ENCODE measurements at places on chromosomes 13 and 19.
A peak's percentile ranks its signal among the peaks of the same experiment; 100 is the strongest.

DNA sequence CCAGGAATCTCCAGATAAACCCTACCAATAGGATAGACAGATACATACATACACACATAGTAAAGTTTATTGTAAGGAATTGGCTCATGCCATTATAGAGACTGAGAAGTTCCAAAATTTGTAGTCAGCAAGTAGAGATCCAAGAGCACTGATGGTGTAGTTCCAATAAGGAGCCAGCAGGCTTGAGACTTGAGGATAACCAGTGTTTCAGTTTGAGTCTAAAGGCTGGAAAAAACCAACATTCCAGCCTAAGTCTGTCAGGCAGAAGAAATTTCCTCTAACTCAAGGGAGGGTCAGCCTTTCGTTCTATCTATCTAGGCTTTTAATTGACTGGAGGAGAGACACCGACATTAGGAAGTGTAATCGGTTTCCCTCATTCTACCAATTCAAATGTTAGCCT, 110.2 kb upstream of the TSHZ3 start:
- no peak for DNase-seq

GRCh38 chr19:54045771-54046170, 17.9 kb downstream of the VSTM1 start:
- DNase-seq: no peak

- no peak for DNase-seq
Observed at GRCh38 chr13:44030615-44031014, 150.9 kb downstream of the LACC1 start.

DNA sequence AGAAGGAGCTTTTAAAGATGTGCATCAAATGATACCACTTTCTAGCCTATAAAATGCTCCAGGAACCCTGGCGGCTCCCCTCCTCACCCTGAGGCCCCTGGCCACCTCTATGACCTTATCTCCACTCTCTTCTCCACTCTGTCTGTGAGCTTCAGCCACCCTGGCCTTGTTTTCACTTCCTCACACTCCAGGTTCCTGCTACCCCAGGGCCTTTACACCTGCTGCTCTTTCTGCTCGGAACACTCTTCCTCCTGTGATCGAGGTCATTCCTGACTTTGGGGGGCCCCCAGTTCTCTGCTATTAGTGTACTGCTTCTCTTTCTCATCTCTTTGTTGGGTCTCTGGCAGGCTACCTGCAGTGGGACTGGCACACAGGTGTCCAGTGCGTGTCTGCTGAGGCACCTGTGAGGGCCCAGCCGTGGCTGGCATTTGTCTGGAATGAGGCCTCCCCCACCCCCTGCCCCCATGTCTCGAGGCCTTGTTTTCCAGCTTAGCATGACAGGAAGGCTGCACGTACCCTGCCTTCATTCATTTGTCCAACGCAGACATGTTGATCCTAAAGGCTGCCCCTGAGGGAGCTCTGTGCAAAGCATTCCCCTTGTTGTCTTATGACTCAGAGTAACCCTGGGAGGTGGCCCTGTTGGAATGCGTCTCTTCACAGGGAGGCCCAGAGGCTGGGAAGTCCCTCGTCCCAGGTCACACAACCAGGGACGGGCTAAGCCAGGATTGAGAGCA, 2.3 kb downstream of the DDA1 start:
- DNase-seq: no peak

DNA sequence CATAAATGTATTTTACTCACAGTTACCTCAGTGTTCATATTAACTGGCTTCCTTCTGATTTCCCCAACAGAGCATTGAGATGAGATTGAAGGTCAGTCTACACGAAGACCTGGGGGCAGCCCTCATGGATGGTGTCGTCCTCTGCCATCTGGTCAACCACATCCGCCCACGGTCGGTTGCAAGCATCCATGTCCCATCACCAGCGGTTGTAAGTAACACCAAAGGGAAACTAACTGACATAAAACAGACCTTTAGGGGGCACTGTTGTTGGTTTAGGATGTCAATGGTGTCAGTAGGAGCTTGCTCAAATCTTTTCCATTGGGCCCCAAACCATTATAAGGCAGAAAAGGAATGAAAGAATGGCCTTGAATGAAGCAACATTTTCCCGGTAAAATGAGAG, 68.2 kb downstream of the ESD start:
- peak; percentile 3 for DNase-seq

GRCh38 chr19:2255112-2255845, 938 bp downstream of the JSRP1 start:
- no peak for DNase-seq

GRCh38 chr13:109207622-109208021, 578.2 kb downstream of the MYO16 start:
- no peak for DNase-seq

DNA sequence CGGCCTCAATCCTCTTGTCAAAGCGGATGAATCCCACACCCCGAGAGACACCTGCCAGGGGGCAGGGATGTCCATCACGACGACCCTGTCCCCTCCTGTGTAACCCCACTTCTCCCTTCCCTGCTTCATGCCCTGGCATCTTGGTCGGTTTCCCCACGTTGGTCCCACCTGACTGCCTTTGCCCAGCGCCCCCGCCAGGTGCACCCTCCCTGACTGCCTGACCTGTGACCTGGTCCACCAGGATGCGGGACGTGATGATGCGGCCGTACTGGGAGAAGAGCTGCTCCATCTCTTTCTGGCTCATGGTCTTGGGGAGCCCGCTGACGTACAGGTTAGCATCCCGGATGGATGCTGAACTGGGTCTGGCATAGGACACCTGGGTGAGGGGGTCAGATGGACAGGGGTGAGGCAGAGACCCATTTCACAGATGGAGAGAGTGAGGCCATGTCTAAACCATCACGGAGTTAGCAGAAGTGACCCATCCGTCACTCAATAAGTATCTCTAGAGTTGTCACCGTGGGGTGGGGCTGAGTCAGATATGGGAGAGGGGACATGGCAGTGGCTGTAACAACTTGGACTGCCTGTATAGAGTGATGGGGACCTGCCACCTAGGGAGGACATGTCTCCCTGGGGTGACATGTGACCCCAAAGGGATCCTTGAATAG, 22.5 kb downstream of the ELAVL3 start:
- DNase-seq: no peak

DNA sequence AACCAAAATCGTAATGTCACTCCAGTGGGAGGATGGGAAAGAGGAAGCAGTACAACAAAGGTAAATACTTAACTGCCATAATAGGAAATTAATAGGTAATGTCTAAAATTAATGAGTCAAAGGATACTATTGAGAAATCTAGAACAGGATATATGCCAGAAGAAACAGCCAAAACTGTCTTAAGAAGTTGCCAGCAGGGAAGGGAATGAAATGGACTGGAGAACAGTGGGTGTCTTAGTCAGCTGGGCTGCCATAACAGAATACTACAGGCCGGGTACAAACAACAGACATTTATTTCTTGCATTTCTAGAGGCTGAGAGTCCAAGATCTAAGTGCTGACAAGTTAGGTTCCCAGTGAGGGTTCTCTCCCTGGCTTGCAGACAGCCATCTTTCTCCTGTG, 40.3 kb upstream of the IPO5 start:
- no peak for DNase-seq

DNA sequence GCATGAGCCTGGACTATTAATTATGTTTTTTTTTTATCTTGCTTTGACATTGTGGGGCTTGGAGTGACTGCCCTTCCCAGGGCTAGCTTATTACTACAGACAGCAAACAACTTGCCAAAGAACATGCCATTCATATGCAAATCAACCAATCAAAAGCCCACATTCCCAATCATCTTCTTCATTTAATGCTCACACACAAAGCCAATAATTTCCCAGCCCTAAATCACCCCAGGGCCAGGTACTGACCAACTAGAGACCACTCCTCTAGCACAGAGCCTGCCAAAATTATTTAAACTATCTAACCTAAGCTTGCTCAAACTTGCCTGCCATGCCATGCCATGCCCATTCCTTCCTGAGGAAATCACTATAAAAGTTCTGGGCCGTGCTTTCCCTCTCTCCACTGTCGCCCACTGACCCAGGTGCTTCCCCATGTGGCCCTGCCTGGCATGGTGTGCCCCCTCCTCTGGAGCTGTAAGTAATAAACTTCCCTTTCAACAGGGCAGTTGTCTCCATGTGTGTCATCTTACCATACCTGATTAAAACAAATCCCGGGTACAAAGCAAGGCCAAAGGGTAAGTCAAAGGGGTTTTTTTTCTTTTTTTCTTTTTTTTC, 15.7 kb downstream of the PBX4 start:
- DNase-seq: peak; percentile 30

- DNase-seq: no peak
Observed at GRCh38 chr13:45396533-45397095, 21.6 kb downstream of the SLC25A30 start.

- DNase-seq: peak; percentile 74
Observed at GRCh38 chr19:28878862-28879566, 333.9 kb downstream of the UQCRFS1 start.

GRCh38 chr19:28428663-28429348, 784.1 kb downstream of the UQCRFS1 start:
- no peak for DNase-seq

GRCh38 chr19:58356766-58357480, 3.6 kb upstream of the A1BG start:
- no peak for DNase-seq

GRCh38 chr19:16654140-16654539, 5.8 kb downstream of the SMIM7 start:
- no peak for DNase-seq

GRCh38 chr13:92682832-92683517, 543.6 kb upstream of the GPC6 start:
- no peak for DNase-seq

DNA sequence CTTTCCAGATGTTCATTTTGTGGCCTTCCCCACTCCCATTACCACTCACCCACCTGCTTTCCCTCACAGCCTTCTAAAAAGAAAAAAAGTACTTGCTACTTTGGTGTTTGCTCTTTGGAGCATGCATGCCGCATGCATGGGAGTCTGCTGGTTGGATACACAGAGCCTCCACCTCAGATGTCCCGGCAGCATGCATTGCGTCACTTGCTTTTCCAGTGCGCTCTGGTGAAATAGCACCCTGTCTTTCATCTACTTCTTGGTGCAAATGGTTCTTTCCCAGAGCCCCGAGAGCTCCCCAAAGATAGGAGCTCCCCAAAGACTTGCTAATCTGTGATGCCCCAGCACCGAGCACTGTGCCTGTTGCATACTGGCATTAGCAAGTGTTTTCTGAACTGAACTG, 333.2 kb upstream of the ZNF507 start:
- no peak for DNase-seq

DNA sequence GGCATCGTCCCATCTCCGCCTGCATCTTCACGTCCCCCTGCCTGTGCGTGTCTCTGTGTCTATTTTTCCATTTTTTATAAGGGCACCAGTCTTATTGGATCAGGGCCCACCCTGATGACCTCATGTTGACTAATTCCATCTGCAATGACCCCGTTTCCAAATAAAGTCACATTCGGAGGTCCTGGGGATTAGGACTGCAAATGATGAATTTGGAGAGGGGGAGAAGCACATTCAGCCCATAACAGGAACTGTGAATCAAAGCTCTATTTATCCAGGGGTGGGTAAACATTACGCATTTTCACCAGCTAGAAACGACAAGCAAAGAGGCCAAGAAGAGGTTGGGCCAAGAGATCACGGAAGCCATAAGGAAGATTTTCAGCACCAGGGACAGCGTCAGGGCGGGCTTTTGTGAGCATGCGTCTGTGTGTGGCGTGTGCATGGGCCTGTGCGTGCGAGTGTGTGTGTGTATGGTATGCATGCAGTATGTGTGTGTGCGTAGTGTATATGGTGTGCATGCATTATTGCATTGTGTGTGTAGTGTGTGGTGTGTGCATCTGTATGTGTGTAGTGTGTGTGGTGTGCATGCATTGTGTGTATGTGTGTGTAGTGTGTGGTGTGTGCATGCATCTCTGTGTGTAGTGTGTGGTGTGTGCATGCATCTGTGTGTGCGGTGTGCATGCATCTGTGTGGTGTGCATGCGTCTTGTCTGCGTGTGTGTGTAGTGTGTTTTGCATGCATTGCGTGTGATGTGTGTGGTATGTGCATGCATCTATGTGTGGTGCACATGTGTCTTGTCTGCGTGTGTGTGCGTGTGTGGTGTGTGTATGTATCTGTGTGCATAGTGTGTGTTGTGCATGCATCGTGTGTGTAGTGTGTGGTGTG, 19.6 kb downstream of the CELF5 start:
- DNase-seq: no peak

DNA sequence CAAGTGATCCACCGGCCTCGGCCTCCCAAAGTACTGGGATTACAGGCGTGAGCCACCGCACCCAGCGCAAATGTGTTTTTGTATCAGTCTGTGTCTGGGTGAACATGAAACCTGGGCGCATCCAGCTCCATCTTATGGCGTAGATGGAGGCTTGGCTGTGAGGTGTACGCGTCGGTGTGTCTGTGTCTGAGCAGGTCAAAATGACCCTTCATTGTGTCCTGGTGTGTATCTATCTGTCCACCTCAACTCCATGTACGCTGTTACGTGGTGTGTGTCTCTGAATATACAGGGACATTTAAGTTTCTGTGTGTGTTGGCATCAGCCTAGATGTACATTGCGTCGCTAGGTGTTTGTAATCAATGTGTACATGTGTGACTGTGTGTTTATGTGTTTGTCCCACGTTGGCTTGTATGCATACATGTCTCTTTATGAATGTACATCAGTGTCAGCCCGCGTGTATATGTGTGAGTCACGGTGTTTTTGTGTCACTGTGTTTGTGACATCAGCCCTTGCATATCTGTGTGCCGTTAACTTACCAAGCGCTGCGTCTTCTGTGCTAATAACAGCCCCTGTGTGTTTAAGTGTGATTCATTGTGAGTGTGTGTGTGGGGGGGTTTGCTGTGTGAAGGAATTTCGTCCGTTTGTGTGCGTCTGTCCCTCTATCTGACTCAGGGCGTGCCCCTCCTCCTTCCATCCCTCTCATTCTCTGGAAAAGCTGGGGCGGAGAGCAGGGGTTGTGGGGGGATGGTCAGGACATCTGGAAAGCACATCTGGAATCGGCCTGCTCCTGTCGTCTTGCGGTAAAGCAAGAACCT, 6.4 kb downstream of the AXL start:
- no peak for DNase-seq

DNA sequence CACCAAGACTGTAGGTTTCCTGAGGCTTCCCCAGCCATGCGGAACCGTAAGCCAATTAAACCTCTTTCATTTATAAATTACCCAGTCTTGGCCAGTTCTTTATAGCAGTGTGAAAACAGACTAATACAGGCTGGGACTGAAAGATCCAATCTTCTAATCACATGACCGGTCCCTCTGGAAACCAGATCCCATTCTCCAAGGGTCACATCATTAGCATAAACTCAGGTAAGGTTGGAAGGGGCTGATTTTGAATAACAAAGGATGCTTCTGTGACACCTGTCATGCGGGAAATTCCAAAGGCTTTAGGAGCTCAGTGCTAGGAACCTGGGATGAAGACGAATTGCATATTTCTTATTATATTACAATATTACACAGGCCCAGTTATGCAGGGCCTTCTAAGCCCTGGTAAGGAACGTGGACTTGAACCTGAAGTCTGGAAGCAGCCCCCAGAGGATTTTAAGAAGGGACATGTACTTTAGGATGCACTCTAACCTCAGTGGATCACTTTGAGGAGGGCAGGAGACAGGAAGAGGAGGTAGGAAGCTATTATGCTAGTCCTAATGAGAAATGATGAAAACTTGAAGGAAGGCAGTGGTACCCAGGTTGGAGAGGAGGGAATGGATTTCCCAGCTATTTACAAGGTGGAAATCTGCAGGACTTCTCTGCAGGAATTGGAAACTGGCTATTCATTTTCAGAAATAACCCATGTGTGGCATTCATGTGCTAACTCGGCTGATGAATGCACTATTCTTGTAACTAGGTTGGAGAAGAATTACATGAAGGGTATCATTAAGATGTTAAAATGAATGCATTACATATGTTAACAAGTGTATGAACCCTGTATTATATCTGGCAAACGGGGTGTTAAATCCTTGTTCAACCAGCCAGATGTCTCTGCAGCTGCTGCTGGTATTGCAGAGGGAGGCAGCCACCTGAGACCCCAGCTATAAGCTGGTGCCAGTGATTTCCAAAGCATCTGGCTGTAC, 19.3 kb downstream of the TNFSF11 start:
- DNase-seq: peak; percentile 29

Data from NCI-H146 (cell line).